ENCODE measurements at places on chromosomes 6 and 20.

GRCh38 chr6:126433927-126434326, 94.0 kb downstream of the CENPW start:
- DNase-seq, result no peak

- DNase-seq, result no peak
These were observed 73.1 kb downstream of the PHACTR2 start for GRCh38 chr6:143750877-143751276.

DNA sequence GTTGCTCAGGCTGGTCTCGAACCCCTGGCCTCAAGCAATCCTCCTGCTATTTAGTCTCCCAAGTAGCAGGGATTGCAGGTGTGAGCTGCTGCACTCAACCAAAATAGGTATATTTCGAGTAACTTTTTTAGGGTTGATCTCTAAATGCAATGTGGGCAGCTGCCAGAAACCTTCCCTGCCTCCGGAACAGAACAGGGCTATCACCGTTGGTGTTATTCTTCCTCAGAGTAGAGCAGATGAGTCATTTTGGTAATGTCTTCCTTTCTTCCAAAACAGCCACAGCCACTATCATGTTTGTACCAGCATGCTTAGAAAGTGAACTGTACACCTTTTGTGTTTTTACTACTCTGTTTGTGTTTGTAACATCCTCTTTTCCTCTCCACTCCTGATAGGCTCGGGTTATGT, 44.1 kb downstream of the SNX9 start:
- no peak for DNase-seq

DNA sequence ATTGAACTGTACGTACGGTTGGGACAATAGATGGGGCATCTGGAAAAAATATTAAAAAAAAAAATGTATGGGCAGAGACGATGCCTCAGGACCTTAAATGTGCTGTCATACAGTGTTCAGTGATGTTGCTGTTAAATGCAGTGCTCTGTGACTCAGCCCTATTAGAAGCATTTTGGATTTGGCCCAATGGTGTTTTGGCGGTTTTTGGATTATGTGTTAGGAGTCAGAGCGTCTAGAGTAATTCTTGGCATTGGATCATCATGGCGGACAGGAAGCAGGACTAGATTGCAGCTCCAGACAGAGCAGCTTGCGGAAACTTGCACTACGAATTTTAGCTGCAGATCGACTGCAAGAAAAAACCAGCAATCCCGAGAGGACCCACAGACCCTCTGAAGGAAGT, 280.0 kb downstream of the SOX4 start:
- no peak for DNase-seq

GRCh38 chr6:66930559-66931290, 1223.7 kb upstream of the EYS start:
- DNase-seq, result no peak

- DNase-seq, result peak; percentile 60
These were observed 205.7 kb downstream of the DOK5 start for GRCh38 chr20:54680872-54681619.

DNA sequence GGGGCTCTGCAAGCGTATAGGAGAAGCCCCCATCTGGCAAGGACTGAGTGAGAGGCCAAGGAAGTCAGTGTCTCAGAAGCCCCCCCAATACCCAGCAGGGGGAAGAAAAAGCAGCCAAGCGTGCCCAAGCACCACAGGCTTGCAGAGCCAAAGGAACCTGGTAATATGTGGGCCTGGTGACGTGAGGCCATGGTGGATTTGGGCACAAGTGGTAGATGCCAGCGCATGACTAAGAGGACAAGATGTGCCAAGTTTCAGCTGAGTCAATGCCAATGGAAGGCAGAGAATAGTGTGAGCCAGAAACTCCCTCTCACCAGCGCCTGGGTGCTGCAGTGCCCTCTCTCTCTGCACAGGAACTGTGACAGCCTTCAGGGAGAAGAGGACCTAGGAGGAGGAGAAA, 110.0 kb downstream of the QRSL1 start:
- DNase-seq, result no peak
